Activated naive CD8-positive, alpha-beta T cell treated with anti-CD3 and anti-CD28 coated beads for 36 hours (primary cell): ENCODE measurements at places on chromosomes 1 and 21.

DNA sequence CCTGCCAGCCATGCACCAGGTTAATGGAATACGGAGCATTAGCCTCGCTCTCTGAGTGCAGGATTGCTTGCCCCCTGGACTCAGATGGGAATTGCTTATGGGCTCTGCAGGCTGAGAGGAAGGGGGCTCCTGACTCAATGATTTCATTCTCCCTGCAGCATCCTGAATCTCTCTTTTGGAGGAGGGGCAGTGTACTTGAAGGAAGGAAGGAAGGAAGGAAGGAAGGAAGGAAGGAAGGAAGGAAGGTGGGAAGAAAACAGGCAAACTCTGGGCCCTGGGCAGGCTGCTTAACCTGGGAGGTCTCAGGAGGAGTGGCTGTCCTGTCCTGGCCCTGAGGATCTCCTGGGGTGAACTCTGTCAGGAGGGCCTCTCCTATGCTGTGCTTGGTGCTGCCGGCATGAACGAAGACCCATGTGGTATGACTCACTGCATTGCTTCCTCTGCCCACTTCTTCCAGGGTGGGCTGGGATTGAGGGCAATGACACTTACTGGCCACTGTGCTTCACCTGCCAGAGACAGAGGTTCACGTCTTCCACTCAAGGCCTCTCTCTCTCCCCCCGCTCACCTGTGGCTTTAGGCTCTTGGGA, 257.1 kb upstream of the CSF3R start:
- no peak for DNase-seq
- H3K4me3 ChIP-seq: no peak overlapping the region
- H3K4me1 ChIP-seq: no peaks in the 10 kb centered on the region
- H3K27ac ChIP-seq: no peak overlapping the region
- H3K36me3 ChIP-seq: no peaks in the 10 kb centered on the region

GRCh38 chr1:197937892-197938291, 20.7 kb downstream of the LHX9 start:
- no peak overlapping the region for H3K27ac ChIP-seq
- no peak overlapping the region for H3K4me3 ChIP-seq
- peaks cover 9% of the 10 kb centered on the region for H3K4me1 ChIP-seq

GRCh38 chr1:6262555-6263420, 1.9 kb upstream of the GPR153 start:
- H3K27me3 ChIP-seq: peaks cover 20% of the 10 kb centered on the region
- H3K4me3 ChIP-seq: no peak overlapping the region
- H3K36me3 ChIP-seq: no peaks in the 10 kb centered on the region
- no peak overlapping the region for H3K27ac ChIP-seq
- H3K4me1 ChIP-seq: no peaks in the 10 kb centered on the region

DNA sequence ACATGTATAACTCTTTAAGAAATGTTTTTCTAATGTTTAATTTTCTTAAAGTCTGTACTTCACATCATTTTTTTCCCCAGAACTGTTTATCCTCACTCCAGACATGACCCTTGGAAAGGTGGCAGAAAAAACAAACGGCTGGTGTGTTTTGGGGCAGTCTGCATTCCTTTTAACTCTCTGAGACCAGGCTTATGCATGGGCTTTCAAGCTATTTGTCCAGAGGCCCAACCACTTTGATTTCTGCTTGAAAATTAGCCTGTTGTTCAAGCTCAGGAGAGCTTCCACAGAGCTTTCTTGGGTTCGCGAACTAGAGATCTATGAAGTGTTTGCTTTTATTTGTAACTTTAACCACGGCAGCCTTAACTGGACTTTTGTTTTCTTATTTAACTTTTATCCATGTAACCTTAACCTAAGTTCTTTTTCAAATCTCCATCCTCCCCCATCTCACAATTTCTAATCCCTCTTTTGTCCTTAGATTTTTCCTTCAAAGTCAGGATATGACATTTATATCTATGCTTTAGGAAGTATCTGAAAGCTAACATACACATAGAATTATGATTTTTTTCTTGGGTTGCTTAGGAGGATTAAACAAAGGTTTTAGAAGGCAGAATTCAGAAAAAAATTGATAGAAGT, 111.8 kb downstream of the FGGY start:
- no peaks in the 10 kb centered on the region for H3K27me3 ChIP-seq
- no peak overlapping the region for H3K4me3 ChIP-seq
- H3K27ac ChIP-seq: peak overlapping the region; percentile 19
- no peak for DNase-seq
- peaks cover 1% of the 10 kb centered on the region for H3K36me3 ChIP-seq

DNA sequence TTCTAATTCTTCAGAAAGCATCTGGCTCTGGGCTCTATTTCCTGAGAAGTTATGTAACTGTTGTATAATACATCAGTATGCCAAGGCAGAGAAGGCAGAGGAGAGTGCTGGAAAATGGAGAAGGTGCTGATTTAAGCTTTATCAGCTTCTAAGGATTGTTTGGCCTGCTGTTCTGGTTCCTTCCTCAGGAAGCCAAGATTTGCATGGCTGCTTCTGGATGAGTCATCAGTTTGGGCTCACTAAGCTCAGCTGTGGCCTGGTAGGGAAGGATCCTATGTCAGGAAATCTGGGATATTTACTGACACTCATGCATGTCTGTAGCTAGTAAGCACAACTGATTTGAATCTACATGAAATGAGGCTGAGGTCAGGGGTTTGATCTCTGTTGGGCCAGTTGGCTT, 73.2 kb upstream of the ADGRL4 start:
- no peaks in the 10 kb centered on the region for H3K4me1 ChIP-seq
- H3K27me3 ChIP-seq: no peaks in the 10 kb centered on the region
- DNase-seq: no peak
- no peak overlapping the region for H3K27ac ChIP-seq
- no peak overlapping the region for H3K4me3 ChIP-seq
- H3K36me3 ChIP-seq: no peaks in the 10 kb centered on the region

- no peak for DNase-seq
- peaks cover 4% of the 10 kb centered on the region for H3K4me1 ChIP-seq
- H3K27me3 ChIP-seq: no peaks in the 10 kb centered on the region
- no peak overlapping the region for H3K4me3 ChIP-seq
Measured at GRCh38 chr1:243447347-243447746, 191.5 kb downstream of the SDCCAG8 start.

GRCh38 chr1:69120817-69121216, 446.9 kb upstream of the LRRC7 start:
- H3K4me3 ChIP-seq: no peak overlapping the region
- no peak overlapping the region for H3K27ac ChIP-seq
- no peak for DNase-seq
- H3K4me1 ChIP-seq: no peaks in the 10 kb centered on the region

GRCh38 chr1:97803026-97803425, 117.8 kb downstream of the DPYD start:
- H3K4me3 ChIP-seq: no peak overlapping the region

DNA sequence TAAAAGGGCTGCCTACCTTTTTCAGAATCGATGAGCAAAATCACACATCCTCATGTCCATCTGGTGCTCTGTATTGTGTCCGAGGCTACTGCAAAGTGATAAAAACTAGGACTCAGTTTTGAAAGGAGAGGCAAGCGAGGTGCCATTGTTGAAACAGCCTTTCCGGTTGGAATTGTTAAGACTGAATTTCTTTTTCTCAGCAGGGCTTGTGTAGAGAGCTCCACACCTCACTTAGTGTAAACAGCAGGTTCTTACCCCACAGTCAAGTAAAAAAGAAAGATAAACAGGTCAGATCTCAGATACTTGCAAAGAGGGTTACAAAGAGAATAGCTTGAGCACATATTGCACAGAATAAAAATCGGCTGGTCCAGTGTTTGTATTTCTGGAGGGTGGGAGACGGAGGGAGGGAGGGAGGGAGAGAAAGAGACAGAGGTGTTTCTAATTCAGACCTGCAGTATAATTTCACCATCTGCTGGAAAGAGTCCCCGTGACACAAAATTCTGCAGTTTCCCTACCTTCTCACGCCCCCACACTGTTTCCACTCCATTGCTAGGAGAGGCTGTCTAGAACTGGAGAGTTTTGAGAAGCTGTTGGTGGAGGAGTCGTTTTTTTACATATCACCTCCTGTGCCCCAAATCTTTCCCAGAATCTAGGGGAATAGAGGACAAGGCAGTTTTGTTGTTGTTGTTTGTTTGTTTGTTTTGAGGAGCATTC, 82.5 kb downstream of the EDEM3 start:
- no peaks in the 10 kb centered on the region for H3K4me1 ChIP-seq
- no peak overlapping the region for H3K27ac ChIP-seq
- H3K36me3 ChIP-seq: no peaks in the 10 kb centered on the region

DNA sequence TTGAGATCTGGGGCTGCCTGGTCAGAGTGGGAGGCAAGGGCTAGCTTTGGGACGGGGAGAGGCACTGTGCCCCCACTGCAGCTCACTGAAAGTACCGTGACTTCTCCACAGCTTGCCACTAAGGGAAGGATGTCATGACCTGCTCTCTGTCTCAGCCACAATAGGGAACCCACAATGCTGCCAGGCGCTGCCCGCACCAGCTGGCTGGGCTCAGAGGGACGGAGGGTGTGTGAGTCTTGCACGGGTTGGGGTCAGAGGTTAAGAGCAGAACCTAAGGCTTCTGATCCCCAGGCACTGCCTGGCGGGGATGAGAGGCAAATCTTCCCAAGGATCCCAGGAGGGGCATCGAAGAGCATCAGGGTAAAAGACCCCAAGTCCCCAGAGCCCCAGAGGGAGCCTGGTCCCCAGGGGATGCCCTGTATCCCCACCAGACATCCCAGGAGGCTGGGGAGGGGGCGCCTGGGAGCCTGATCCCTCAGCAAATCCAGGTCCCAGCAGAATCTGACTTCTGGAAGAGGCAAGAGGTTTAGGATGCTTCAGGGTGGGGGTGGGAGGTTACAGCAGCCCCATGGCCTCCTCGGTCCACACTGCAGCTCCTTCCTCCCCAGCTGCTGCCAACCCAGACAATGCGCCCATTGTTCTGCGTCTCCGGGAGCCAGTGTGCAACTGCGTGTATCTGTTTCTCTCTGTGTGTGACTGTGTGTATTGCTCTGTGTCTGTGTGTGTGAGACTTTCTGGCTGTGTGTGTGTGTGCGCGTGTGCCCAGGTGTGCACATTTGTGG, 2.0 kb upstream of the MARCKSL1 start:
- peaks cover 38% of the 10 kb centered on the region for H3K4me1 ChIP-seq
- H3K27me3 ChIP-seq: no peaks in the 10 kb centered on the region
- peak overlapping the region; percentile 31 for H3K27ac ChIP-seq
- peaks cover 10% of the 10 kb centered on the region for H3K36me3 ChIP-seq
- no peak overlapping the region for H3K4me3 ChIP-seq

DNA sequence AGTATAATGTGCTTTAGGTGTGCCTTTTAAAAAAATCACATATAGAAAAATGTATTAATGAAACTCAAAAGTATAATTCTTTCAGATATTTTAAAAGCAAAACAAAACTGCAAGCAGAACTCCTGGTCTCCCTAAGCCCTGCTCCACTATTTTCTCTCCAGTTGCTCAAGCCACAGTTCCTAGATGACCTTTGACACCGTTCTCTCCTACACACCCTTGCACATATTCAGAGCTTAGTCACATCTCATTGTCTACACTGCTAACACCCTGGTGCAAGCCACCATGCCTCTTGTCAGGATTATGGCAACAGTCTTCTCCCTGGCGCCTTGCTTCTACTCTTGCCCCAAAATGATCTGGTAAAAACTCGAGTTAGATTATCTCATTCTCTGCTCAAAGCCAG, 50.2 kb upstream of the ROR1 start:
- H3K36me3 ChIP-seq: no peaks in the 10 kb centered on the region
- no peaks in the 10 kb centered on the region for H3K27me3 ChIP-seq
- no peaks in the 10 kb centered on the region for H3K4me1 ChIP-seq
- H3K4me3 ChIP-seq: no peak overlapping the region
- H3K27ac ChIP-seq: no peak overlapping the region

- H3K36me3 ChIP-seq: no peaks in the 10 kb centered on the region
- no peak overlapping the region for H3K27ac ChIP-seq
- H3K4me1 ChIP-seq: no peaks in the 10 kb centered on the region
- no peak overlapping the region for H3K4me3 ChIP-seq
- peaks cover 12% of the 10 kb centered on the region for H3K27me3 ChIP-seq
Measured at GRCh38 chr1:57250021-57250420, 173.8 kb downstream of the DAB1 start.

DNA sequence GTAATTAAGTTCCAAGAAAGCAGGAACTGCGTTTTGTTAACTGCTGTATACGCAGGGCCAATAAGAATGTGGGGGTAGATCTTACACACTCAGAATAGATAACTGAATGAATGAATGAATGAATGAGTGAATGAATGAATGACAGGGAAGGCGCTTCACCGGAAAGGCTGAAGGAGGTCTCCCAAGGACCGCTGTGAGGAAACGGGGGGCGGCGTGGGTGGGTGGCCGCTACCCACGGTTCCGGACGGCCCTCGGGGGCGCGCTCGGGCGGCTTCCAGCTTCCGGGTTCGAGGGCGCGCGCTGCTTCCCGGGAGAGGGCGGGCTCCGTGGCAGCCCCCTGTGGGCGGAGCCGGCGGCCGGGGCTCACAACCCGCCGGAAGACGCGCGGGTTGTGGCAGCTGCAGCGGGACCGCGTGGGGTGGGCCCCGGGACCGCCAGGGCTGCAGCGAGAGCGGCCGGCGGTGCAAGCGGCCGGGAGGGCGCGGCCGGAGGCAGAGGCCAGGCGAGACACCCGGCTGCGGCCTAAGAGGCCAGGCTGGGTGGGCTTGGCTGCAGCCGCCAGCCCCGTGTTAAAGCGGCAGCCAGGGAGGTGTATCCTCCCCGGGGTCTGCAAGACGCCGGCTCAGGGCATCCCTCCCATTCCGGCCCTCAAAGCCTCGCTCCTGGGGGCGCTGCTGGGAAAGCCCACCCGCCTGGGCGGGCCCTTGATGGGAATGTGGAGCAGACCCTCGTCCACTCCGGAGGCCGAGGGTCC, at the start of gene ZFP69:
Gene ZFP69 (plus strand): TSS at position 367 of the 754 bp plus-strand sequence. CDS start 2,072 bp downstream, outside the sequence.
- DNase-seq: peak; percentile 82
- no peaks in the 10 kb centered on the region for H3K27me3 ChIP-seq
- H3K4me1 ChIP-seq: peaks cover 14% of the 10 kb centered on the region
- H3K27ac ChIP-seq: peak within 1 kb of the TSS; percentile 71

DNA sequence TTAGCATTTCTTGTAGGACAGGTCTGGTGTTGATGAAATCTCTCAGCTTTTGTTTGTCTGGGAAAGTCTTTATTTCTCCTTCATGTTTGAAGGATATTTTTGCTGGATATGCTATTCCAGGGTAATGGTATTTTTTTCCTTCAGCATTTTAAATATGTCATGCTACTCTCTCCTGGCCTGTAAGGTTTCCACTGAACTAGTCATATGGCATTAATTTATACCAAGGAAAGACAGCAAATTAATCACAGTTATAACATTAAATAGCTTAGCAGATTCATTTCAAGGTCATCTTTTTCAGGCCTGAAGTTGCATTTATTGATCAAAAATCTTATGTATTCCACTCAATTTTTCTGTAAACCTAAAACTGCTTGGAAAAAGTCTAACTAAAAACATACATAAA, 54.9 kb downstream of the AK5 start:
- peaks cover 36% of the 10 kb centered on the region for H3K36me3 ChIP-seq
- no peaks in the 10 kb centered on the region for H3K27me3 ChIP-seq
- no peak overlapping the region for H3K4me3 ChIP-seq
- DNase-seq: no peak
- peaks cover 5% of the 10 kb centered on the region for H3K4me1 ChIP-seq

GRCh38 chr1:9651565-9652378, at the start of gene PIK3CD:
TSS of gene PIK3CD (plus strand) at chr1:9651731. CDS start at chr1:9710456, 58,725 bp downstream.
- H3K27me3 ChIP-seq: no peaks in the 10 kb centered on the region
- peaks cover 58% of the 10 kb centered on the region for H3K4me1 ChIP-seq
- DNase-seq: peak; percentile 64
- H3K36me3 ChIP-seq: peaks cover 35% of the 10 kb centered on the region
- H3K4me3 ChIP-seq: peak within 1 kb of the TSS; percentile 100
